ENCODE measurements at places on chromosomes 2 and 18.

DNA sequence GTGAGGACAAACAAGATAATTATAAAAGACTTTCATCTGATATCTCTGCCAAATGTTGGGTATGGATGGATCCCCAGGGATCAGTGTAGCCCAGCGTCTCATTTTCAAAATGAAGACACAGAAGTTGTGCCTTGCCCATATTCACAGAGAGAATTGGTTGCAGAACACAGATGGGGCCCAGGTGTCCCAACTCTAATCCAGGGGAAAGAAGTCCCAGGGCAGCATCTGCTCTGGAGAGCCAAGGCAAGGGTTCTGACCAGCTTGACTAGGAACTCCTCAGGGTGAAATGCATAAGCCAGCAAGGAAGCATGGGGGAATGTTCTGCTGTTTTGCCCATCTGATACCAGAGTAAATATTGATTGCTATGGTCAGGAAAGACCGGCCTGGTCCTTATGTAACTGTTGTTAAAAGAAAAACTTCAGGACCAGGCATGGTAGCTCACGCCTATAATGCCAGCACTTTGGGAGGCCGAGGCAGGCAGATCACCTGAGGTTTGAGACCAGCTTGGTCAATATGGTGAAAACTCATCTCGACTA is 68.7 kb upstream of the CABLES1 start:
- no peak for DNase-seq

DNA sequence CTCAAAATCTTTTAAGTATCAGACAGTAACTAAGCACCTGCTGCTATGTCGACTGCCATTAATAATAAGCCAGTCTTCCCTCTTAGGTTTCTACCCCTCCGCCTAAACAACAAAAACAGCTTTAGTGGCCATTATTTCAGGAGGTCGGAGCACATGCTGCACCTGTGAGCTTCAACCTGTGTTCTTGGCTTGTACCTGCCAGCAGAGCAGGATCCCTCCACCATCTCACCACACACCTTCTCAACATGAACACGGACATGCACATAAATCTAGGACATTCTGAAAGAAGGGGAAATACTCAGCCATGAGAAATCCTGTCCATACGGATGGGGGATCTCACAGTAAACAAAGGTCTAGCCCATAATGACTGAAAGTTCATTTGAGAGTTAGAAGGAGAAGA is 3.7 kb downstream of the CYB5A start:
- no peak for DNase-seq

DNA sequence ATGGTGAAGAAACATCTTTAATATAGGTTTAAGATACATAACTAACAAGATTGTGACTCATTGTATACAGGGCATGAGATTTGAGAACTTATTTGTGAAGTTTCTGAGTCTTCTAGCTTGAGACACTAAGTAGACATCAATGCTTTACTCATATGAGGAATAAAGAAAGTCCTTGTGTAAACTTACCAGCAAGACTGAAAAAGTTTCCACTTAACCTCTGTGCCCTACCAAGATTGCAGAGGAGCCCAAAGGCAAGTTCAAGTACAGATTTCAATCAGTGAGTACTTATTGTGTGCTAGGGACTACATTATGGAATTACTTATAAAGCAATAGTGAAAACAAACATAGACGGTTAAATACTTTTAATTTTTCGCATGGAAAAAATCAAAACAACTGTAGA is 1041.2 kb upstream of the CELF4 start:
- no peak for DNase-seq

DNA sequence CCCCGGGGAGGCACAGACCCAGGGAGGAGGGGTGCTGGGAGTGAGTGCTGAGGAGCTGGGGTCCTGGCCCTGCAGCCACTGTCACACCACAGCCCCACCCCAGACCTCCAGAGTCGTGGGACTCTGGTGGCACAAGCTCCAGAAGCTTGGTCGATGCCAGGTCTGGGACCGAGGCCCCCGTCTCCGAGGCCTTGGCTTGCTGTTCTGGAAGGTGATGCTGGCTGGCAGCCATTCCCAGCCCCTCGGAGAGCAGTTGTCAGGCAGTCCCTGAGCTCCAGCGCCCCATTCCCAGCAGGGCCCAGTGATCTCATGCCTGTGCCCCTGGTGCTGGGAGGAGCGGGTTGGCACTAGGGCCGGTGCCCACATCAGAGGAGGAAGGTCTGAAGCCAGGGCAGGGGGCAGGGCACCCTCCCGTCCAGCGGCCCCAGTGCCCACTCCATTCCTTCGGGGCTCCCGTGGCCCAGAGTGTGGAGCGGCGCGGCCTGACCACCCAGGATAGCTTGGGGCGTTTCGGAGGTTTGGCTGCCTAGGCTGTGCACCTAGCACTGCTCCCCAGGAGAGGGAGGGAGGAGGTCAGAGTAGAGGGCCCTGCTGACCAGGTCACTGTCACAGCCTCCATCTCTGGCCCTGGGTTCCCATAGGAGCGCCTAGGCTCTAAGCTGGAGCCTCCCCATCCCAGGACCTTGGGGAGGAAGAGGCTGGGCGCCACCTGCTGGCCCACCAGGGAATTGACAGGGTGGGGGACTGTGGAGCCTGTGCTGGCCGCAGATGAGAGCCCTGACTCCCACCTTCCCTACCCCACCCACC is 16.8 kb upstream of the ALPI start:
- no peak for DNase-seq

- DNase-seq = no peak
These were observed 328.2 kb downstream of the RND3 start for GRCh38 chr2:150159300-150159699.

GRCh38 chr18:68376926-68377325 is 338.0 kb downstream of the TMX3 start:
- DNase-seq = no peak

DNA sequence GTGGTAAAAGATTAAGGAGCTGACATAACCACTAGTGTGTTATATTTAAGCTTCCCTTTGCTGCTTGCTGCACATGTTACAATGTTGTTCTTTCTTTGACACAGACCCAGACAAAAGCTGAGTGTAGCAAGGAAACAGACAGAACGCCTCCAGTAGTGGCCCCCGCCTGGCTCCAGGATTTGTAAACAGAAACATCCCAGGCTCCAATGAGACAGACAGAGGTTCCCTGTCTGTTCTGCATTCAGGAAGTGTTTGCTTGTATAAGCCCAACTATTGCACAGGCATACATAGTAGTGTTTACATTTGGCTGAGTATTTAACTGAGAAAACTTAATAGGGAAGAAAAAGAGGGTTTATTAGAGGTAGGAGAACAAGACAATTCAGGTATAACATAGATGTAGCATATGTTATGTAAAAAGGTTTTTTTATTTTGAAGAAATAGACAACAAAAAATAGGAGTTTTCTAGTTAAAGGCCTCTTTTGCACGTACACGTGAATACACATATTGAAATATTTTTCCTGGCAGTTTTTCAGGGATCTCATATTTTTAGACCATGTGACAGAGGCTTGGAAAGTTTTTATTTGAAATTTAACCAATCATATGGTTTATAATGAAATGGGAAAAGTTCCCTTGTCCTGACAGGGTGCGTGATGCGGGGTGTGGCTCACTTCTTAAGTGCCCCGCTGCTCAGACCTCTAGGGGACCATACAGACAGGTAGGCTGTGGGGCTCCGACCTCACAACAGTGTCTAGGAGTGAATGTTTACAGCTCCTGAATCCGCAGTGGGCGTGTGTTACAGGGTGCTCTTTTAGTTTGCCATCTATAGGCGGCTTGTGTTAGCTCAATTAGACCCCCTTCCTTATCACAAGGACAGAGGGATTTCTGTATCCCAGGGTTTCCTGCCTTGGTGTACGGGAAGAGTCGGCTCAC is 118.4 kb downstream of the BMPR2 start:
- no peak for DNase-seq

DNA sequence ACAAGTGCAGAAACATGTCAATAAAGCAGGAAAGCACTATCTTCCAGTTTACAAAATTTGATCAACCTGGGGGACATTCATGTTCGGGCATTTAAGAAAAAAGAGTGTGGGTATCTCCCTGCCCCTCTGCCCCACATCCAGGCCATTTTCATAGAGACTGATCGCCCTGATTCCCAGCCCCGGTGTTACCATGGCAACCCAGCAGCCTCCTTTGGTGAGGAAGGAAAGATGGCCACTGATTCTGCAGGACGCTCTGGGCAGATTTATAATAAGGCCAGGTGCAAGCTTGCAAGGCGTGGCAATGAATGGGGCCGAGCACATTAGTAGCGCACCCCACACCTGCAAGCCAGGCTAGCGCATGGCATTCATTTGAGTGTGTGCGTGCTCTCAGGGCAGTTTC is 36.7 kb upstream of the ARL4C start:
- DNase-seq = no peak

- DNase-seq = no peak
These were observed 27.7 kb downstream of the NFATC1 start for GRCh38 chr18:79423211-79424007.

- DNase-seq = peak; percentile 79
These were observed 183.4 kb upstream of the FN1 start for GRCh38 chr2:215619022-215619958.

- DNase-seq = peak; percentile 1
These were observed 384.0 kb downstream of the LRRTM1 start for GRCh38 chr2:79920512-79921076.

DNA sequence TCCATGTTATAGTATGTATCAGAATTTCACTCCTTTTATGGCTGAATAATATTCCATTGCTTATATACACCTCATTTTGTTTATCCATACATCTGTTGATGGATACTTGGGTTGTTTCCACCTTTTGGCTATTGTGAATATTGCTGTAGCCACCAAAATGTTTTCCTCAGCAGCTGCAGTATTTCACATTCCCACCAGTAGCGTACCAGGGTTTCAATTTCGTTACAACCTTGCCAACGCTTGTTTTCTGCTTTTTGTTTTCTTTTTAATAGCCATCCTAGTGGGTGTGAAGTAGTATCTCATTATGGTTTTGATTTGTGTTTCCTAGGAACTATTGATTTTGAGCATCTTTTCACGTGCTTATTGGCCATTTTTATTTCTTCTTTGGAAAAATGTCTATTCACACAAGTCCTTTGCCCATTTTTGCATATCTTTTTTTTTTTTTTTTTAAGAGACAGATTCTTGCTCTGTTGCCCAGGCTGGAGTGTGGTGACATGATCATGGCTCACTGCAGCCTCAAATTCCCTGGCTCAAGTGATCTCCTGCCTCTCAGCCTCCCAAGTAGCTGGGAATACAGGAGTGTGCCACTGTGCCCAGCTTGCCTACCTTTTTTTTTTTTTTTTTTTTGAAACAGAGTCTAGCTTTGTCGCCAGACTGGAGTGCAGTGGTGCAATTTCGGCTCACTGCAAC is 14.2 kb downstream of the UBXN2A start:
- DNase-seq = no peak

- DNase-seq = no peak
These were observed 25.6 kb upstream of the PTMA start for GRCh38 chr2:231682603-231683291.

DNA sequence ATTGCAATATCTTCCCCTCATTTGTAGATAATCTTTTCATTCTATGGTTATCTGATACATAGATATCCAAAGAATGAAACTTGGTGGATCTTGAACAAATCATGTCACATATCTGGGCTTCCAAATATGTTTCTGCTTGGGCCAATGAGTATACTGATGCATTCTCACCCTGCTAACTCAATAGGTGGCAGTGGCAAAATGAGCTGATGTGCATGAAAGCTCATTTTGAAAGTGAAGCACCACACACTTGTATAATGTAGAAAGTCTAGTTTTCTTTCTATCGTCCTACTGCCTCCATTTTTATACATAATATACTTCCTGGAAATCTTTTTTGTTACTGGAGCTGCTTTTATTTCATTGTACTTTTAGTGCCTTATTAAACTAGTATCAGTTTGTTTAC is 208.2 kb downstream of the PRKCE start:
- no peak for DNase-seq

- DNase-seq = no peak
These were observed 1983.5 kb upstream of the CELF4 start for GRCh38 chr18:39549144-39549543.

GRCh38 chr2:237430861-237431260 is 16.9 kb upstream of the COL6A3 start:
- DNase-seq = no peak

GRCh38 chr2:59594671-59595222 is 958.7 kb downstream of the BCL11A start:
- DNase-seq = no peak

DNA sequence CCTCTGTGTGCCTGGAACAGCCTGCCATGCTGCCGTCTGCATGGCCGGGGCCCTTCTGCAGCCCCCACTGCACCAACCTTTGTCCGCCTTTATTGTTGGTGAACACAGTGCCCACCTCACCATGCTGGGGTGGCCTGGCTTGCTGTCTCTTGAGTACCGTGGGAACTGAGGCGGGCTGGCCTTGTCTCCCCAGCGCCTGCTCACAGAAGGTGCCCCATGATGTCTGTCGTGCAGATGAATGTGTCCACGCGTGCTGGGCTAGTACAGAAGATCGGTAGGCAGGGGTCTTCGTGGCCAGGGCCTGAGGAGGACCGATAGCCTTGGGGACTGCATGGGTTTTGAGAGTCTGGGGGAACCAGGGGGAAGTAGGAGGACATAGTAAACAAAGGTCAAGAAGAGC is 242.4 kb downstream of the LDLRAD4 start:
- DNase-seq = no peak

All from kidney glomerular epithelial cell (primary cell).